Breast epithelium (tissue), 4 donors: ENCODE measurements at places on chromosomes 1 and 21.

DNA sequence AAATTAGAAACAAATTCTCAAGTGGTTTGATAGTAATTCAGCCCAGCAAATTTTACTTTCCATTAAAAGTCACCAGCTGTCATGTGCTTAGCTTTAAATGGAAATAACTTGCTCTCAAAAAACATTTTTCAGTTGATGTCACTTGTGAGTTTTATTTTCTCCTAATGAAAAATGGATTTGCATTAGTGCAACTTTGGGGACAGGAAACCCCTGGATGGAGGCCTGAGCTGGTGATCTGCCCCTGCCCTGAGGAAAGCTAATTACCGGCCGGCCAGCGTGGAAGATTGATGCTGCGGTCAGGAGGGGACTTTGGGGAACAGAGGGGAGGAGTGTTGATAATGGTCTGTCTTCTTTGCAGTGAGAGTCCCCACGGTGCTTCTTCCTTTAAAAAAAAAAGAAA, 66.8 kb upstream of the ANGPTL1 start:
- no peaks in the 10 kb centered on the region for H3K4me1 ChIP-seq
- peak overlapping the region; percentile 91 for H3K27ac ChIP-seq
- no peak for DNase-seq
- no peaks in the 10 kb centered on the region for H3K27me3 ChIP-seq
- H3K36me3 ChIP-seq = no peaks in the 10 kb centered on the region
- no peak overlapping the region for H3K4me3 ChIP-seq

DNA sequence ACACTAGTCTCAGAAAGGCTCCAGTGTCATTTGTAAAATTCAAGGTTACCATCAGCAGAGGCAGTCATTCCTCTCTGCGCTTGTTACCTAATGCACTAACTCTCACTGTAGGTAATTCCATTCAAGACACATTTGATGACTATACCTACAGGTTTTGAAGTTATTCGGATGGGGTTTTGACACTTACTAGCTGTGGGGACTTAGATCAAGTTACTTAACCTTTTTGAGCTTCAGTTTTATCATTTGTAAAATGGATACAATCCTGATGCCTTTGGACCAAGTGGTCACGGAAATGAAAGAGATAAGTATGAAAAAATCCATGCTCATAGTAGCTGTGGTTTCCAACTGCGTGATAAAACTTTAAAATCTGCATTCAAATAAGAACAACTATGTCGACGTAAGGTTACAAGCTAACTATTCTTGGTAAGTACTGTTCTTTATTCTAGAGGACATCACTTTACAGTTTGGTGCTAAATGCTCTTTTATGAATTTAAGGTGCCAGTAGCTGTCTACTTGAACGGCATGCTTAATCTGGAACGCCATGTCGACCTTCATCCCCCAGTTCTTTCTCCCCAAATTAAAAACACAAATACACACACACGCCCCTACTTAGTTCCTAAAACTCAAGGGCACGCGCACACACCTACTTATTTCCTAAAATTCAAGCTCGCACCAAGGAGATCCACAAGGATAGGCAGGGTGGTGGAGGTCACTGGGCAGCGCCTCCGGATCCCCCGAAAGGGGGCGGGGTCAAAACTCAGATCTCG, 550 bp upstream of the NFYC start:
- DNase-seq = no peak
- peak overlapping the region; percentile 100 for H3K27ac ChIP-seq
- no peaks in the 10 kb centered on the region for H3K36me3 ChIP-seq

DNA sequence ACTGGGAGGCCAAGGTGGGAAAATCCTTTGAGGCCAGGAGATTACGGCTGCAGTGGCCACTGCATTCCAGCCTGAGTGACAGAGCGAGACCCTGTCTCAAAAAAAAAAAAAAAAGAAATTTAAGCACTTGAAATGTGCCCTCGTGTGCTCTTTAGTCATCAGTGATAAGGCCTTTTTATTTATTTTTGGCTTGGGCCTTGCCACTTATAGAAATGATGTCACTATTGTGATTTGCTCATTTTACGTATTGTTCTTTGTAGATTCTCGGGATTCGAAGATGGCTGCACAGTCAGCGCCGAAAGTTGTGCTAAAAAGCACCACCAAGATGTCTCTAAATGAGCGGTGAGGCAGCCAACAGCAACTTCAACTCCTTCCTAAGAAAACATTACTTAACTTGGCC, 2.4 kb downstream of the CHTOP start:
- H3K4me3 ChIP-seq = no peak overlapping the region
- H3K4me1 ChIP-seq = no peaks in the 10 kb centered on the region
- H3K36me3 ChIP-seq = no peaks in the 10 kb centered on the region

DNA sequence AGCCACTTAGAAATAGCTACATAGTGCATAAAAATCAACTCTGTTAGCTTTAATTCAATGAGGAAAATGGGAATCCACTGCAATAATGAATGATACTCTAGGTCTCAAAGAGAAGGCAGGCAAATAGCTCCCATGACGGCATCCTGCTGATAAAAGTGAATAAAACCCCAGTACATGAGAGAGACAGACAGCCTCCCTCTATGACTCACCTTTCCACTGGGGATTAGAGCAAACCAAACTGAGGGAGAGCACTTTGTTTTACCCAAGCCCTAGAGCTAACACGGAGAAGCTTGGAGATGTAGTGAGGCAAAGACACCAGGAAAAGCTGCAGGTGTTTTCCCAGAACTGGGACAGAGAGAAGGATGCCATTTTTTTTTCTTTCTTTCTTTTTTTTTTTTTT, 621.9 kb downstream of the LRRIQ3 start:
- H3K4me3 ChIP-seq = no peak overlapping the region
- DNase-seq = no peak
- no peaks in the 10 kb centered on the region for H3K36me3 ChIP-seq
- no peaks in the 10 kb centered on the region for H3K27me3 ChIP-seq

DNA sequence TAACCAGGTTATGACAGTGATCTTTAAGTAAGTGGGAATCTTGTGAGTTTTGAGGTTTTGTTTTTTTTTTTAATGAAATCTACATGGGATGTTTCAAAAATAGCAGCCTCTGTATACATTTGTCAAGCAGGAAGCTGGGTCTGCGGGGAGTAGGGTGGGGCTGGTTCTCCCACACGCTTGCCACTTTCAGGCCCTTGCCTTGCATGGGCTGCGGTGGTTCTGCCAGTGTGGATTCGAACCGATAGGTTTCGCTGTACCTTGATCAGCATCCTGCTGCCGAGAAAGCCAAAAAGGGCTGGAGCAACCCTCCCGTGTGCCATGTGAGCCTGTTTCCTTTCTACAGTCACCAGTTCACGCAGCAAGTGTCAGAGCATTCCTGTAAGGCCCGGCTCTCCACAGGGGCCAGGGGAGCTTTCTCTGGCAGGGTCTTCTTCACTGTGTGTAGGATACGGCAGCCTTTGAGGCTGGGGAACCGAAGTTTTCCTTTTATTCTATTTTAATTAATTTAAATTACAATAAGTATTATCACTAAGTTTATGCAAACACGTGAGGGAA, 79.2 kb upstream of the SAMD11 start:
- H3K27ac ChIP-seq = no peak overlapping the region
- no peak for DNase-seq
- no peaks in the 10 kb centered on the region for H3K4me1 ChIP-seq
- H3K27me3 ChIP-seq = no peaks in the 10 kb centered on the region
- no peak overlapping the region for H3K4me3 ChIP-seq

DNA sequence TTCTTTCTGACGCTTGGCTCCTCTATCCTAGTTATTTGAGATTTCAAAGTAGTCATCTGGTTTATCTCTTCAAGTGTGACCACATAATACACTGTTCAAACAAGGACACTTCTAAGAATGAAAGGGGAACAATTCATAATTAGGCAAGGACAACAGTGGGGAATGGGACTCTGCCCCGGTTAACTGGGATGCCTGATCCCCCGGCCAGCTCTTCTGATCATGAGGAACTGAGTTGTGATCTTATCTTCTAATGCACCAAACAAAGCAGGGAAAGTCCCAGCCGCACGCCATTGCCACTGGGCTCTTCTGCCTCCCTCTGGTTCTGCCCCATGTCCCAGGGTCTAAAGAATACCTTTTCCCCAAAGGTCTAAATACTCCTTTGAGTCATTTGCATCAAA, 158.2 kb upstream of the IRF2BP2 start:
- H3K27ac ChIP-seq = no peak overlapping the region
- no peaks in the 10 kb centered on the region for H3K36me3 ChIP-seq
- no peak for DNase-seq
- H3K27me3 ChIP-seq = no peaks in the 10 kb centered on the region

DNA sequence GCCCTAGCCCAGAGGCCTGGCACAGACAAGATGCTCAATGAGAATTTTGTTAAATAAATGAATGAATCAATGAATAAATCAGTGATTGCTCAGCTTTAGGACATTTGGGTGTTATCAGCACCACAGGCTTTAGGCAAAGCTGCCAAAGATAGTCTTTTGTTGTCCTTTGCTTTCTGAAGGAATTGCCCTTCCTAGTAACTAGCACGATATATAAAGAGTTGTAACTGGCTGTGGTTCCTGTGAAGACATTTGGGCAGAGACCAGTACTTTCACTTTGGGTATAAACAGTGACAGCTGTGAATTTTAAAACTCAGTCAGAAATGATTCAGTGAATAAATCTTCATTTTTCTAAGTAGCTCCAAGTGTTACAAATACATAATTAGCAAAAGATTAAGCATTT, 13.3 kb downstream of the RNU5D-1 start:
- no peak for DNase-seq
- no peaks in the 10 kb centered on the region for H3K36me3 ChIP-seq
- no peaks in the 10 kb centered on the region for H3K4me1 ChIP-seq
- no peak overlapping the region for H3K27ac ChIP-seq
- H3K4me3 ChIP-seq = no peak overlapping the region

DNA sequence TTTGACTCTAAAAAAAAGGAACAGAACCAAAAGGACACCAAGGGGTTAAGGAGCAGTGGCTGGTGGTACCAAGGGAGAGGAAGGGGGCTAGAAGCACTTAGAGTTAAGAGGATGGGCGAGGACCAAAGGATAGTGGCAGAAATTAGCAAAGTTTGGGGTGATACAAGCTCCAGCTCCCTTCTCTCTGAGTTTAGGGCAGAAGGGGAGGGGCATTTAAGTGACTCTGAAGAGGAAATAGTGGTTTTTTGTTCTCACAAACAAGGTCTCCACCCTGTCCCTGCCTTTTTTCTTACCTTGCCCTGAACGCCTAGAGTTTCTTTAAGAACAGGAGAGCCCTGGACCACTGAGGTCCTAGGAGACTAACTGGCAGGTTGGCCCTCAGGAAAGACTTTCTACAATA, 3.3 kb downstream of the CDC42SE1 start:
- peak overlapping the region; percentile 98 for H3K27ac ChIP-seq
- H3K4me3 ChIP-seq = peak overlapping the region; percentile 6
- DNase-seq = no peak
- H3K4me1 ChIP-seq = peaks cover 24% of the 10 kb centered on the region
- H3K36me3 ChIP-seq = peaks cover 9% of the 10 kb centered on the region
- H3K27me3 ChIP-seq = no peaks in the 10 kb centered on the region
